ENCODE measurements at places on chromosomes 7 and 10.
A peak's percentile ranks its signal among the peaks of the same experiment; 100 is the strongest.

- DNase-seq = no peak
These were observed 233.9 kb downstream of the POU6F2 start for GRCh38 chr7:39211581-39211980.

- no peak for DNase-seq
These were observed 157.4 kb upstream of the MAGI2 start for GRCh38 chr7:79610748-79611304.

DNA sequence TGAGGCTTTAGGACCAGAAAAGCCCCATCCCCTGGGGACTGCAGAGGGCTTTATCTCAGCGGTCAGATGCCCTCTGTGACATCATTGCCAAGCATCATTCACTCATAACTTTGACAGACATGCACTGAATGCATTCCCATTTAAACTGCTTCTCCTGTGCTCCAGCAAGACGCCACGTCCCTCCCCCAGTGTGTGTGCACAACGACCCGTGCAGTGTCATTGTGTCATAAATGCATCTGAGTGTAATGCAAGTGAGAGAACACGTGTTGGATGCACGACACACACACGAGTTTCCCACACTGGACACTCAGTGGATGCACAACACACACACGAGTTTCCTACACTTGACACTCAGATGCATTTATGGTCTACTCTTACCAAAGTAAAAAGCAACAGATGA, 337.9 kb downstream of the PTPRN2 start:
- DNase-seq = no peak

GRCh38 chr7:44791278-44792219, 4.9 kb upstream of the PPIA start:
- DNase-seq = no peak

- peak; percentile 44 for DNase-seq
These were observed 822 bp downstream of the ZC3HAV1L start for GRCh38 chr7:139034855-139035585.

DNA sequence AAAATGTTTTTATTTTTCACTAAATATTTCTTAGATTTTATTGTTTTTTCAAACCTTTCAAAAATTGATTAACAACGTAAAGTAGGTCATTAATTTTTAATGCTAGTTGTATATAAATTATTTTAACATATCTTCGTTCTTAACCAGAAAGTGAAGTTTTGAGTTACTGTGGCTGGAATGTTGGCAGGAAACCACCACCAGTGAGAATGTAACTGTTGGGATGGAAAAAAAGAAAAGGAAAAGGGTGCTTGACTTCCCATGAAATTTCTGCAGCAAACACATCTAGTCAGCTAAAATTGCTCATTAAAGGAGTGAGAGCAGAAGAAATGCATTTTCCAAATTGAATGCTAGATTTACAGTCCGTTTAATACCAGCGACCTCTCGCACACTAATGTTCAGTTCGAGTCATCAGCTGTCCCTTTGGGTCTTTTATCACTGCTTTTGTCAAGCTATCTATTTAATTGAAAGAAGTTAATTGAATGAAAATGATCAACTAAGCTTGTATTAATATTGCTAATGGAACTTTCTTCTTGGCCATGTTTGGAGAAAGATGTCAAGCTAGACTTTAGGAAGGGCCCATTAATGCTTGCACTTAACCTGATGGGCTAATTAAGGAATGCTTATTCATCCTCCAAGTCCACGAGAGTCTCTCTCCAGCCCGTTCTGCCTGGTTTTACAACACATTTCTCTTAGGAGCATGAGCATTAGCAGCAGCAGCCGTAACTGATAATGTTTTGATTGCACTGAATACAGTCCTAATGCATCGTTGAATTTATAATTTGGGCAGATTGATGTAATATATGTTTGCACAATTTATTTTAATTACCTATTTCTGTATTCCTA, 70.1 kb downstream of the UBE3C start:
- no peak for DNase-seq

- no peak for DNase-seq
These were observed 35.0 kb downstream of the SH3PXD2A start for GRCh38 chr10:103820101-103821062.

GRCh38 chr10:125001313-125002046, 59.6 kb downstream of the ZRANB1 start:
- DNase-seq = no peak

DNA sequence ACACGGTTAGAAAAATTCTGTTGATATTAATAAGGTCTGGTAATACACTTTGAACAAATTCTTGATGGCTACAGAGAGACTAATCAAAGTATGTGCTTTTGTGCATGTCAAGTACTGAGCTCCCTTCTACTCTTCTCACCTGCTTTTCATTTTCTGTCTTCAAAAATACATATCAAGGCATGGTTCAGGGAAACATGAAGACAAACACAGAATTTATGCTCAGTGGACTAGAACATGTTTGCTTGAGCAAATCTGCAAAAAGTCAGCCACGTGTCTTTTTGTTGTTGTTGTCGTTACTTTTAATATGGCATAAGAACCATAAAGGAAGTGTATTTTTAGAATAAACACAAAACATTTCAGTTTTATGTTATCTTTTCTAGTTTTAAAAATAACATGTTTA, 21.9 kb downstream of the CDK13 start:
- DNase-seq = no peak

- no peak for DNase-seq
These were observed 86.2 kb downstream of the GLRX3 start for GRCh38 chr10:130222381-130222780.

- no peak for DNase-seq
These were observed 398.6 kb downstream of the GPAM start for GRCh38 chr10:111784946-111785465.

DNA sequence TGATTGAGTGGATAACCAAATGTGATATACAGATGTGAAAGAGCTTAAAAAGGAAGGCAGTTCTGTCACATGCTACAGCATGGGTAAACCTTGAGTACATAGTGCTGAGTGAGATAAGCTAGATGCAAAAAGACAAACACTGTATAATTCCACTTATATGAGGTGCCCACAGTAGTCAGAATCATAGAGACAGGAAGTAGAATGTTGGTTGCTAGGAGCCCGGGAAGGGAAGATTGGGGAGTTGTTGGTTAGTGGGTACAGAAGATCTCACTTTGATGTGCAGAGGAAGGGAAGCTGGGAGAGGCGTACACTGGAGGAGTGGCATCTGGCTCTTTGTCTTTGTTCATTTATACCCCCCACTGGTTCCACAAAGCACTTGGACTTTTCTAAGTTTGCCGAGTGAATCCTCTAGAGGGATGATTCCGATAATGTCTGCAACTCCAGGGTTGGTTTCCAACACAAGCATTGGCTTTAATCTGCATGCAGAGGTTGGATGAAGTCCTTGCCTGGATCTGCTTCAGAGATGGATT, 39.5 kb downstream of the TSPAN14 start:
- DNase-seq = no peak

GRCh38 chr10:6044751-6045313, 17.3 kb downstream of the IL2RA start:
- DNase-seq = no peak

DNA sequence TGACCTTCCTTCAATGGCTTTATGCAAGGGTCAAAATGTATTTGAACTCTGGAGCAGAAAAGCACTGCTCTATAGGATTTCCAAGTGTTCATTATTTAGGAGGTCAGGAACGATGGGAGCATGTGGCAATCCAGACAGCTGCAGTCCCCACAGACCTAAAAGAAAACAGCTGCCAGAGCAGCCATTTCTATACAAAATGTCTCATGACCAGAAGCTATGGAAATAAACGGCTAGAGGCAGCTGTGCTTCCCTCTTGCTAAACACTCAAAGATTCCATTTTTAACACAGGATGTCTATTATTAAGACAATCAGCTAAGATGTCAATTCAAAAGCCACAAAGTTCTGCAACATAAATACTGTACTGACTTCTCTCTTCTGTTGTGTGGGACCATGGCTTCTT, 879.1 kb upstream of the C7orf33 start:
- no peak for DNase-seq

- no peak for DNase-seq
These were observed 1.1 kb upstream of the ZNF467 start for GRCh38 chr7:149774237-149775175.

GRCh38 chr7:73871163-73872011, 10.4 kb downstream of the TMEM270 start:
- no peak for DNase-seq

GRCh38 chr10:69952821-69953221, 99.8 kb upstream of the MACROH2A2 start:
- DNase-seq = peak; percentile 24

DNA sequence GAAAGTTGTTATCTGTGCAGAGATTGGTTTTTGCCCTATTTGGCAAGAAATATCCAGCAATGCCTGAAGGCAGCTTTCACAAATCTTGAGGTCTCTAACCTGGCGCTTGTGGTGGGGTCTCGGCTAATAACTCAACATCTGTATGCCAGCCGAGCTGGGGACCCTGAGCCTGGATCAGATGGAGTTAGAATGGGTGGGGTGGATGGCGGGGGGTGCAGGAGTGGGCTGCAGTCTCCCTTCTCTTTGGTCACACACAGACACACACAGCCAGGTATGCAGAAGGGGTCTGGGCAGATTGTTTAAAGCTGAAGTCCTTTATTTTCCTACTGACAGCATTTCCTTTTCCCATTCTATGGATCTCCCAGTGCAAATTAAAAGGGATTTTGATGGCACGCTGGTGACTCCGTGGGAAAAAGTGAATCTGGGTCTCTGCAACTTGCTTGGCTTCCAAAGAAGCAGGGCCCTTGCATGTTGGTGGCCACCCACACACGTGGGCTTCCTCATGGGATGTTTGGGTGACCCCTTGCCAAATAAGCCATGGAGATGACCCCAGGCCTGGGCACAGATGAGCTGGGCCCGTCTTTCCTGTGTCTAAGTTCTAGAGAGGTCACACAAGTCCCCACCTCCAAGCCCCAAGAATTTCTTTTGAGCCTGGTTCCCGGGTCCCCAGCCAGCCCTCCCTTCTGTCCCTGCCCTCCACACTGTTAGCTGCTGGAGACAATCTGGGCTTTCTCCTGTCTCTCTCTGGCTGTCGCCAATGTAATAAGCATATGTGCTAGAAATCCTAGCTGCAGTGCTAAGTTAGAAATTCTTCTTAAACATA, 39.9 kb upstream of the EMX2 start:
- no peak for DNase-seq

- no peak for DNase-seq
These were observed 95.0 kb upstream of the FAM20C start for GRCh38 chr7:97310-97841.

GRCh38 chr7:155589001-155589980, 42.9 kb upstream of the CNPY1 start:
- DNase-seq = no peak

GRCh38 chr10:28326516-28327490, 23.9 kb upstream of the MPP7 start:
- peak; percentile 23 for DNase-seq

- DNase-seq = no peak
These were observed 445.3 kb upstream of the MGMT start for GRCh38 chr10:129021594-129022304.

GRCh38 chr7:76142861-76143260, 58.8 kb upstream of the SRRM3 start:
- no peak for DNase-seq

- no peak for DNase-seq
These were observed 58.1 kb downstream of the POLL start for GRCh38 chr10:101529725-101530553.

- DNase-seq = no peak
These were observed 323.4 kb upstream of the GRM3 start for GRCh38 chr7:86320341-86320740.

- DNase-seq = no peak
These were observed 2.5 kb downstream of the CCDC6 start for GRCh38 chr10:59903871-59904270.

- DNase-seq = no peak
These were observed 247.9 kb downstream of the BAMBI start for GRCh38 chr10:28925121-28925663.

GRCh38 chr7:2476776-2477446, 713 bp upstream of the GRIFIN start:
- no peak for DNase-seq

- DNase-seq = no peak
These were observed 74.3 kb downstream of the PLXNA4 start for GRCh38 chr7:132501956-132502355.

GRCh38 chr7:135801045-135801693, 52.6 kb upstream of the FAM180A start:
- peak; percentile 66 for DNase-seq

- no peak for DNase-seq
These were observed 157.5 kb upstream of the MGMT start for GRCh38 chr10:129309565-129309964.

- no peak for DNase-seq
These were observed 203.4 kb downstream of the SLC25A13 start for GRCh38 chr7:96118449-96119001.

- no peak for DNase-seq
These were observed 15.3 kb downstream of the CALML3 start for GRCh38 chr10:5540080-5540479.

DNA sequence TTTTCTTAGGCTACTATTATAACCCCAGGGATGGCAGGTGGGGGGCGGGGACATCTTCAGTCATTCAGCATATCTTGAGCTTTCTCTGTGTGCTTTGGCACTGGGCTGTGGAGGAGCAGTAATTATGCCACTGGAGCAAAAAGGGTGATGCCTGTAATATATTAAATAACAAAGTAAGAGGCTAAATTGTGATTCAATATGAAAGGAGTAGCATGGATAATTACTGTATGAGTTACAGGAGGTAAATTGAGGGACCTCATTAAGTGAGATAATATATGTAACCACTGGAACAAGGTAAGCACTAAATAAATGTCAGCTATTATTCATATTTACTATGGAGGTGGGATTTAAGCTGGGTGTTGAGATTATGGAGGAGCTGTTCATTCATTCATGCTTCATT, 3.3 kb upstream of the STN1 start:
- no peak for DNase-seq

GRCh38 chr10:88728107-88728763, 22.2 kb downstream of the LIPK start:
- no peak for DNase-seq

DNA sequence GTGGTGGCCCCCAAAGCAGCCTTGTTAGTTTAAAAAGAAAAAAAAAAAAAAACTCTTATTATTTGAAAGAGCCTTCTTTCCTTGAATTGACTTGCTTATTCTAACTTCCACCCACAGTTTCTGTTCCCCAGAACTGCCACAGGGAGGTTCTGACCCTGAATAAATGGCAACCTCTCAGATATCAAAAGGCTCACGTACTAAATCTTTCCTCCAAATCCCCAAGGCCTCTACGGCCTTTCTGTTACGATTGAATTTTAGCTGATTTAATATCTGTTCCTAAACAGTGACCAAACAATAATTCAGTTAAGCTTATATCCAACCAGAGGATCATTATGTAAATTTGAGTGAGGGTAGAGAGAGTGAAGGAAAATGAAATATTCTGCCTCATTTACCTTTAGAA, 482.8 kb downstream of the GFRA1 start:
- DNase-seq = no peak

DNA sequence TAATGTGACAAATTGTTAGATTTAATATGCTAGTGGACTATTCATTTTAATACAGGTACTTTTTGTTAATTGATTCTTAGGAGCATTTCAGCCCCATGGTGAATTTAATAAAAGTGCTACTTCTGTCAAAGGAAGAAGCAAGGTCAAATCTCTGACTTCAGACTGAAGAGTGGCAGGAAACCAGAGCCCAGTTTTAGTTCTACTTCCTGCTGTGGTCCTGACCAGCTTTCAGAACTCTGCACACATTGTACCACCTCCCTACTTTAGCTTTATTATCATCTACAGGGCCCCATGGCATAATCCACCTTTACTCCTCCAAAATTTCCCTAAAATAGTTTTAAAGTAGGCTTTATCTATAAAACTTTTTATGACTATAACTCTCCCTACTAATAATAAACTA, 33.7 kb downstream of the CTTNBP2 start:
- DNase-seq = no peak
